ENCODE measurements at places on chromosomes 12 and 14.

DNA sequence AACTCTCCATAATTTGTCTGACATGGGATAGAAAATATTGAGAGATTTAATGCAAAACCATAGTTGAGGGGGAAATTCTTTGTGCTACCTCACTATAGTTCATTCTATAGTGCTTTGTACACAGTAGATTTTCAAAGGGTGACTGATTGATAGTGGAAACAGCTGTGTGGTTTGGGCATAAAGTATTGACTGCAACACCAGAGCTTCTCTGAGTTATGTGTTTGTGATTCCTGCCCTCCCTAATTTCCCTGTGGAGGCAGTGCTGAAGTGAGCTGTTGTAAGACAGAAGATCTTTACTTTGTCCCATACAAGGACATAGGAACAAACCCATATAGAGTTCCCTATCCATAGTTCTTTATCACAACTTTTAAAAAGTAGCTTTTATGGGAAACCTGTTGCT, 47.1 kb downstream of the PTPRQ start:
- DNase-seq = no peak

DNA sequence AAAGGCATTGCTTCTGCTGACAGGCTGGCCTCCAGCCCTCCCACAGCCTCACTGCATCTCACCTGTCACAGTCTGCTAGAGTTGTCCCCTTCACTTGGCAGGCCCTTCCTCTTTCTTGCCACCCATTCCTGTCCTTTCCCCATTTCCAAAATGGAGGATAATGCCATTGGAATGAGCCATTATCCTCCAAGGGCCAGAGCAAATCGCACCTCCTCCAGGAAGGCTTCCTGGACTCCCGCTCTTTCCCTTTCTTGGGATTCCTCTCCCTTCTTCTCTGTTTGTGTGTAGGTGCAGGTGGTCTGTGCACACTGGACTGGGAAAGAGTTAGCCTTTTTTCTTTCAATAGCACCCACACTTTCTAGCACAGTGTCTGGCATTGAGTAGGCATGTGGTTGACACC, 3.8 kb downstream of the KRT82 start:
- no peak for DNase-seq

GRCh38 chr14:35818346-35819115, 7.6 kb upstream of the BRMS1L start:
- peak; percentile 39 for DNase-seq

DNA sequence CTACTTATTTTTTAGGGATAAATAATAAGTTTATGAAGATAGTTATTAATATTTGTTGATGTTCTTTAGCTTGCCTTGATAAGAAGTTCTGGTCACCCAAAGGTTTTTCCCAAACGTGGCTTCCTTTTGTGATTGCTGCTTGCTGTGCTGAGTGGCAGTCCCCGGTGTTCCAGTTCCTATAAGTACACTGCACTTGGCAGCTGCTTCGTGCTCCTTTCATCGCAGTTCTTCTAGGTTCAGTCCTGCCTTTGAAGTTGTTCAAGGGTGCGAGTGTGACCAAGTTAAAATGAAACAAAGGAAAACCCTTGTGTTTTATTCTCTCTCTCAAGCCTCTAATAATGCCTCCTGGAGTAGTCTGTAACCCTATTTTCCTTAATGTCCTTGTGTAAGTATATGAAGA, 128.5 kb upstream of the ATF1 start:
- DNase-seq = no peak

DNA sequence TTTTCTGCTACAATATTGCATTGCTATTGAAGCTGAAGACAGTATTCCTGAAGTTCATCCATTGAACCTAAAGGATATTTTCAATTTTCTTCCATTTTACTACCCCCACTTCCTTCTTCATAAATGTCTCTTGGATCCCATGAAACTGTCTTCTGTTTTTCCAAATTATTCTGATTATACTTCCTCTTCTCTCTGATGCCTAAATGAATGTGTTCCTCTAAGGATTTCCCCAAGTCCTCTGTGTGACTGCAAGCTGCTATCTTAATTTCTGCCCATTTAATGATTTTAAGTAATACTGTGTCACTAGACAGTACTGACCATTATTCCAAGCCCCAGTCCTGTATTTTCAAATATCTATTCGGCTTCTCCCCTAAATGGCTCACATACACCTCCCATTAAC, 102.9 kb downstream of the TAOK3 start:
- no peak for DNase-seq

GRCh38 chr14:77303417-77304156, 17.1 kb downstream of the POMT2 start:
- DNase-seq = no peak

- DNase-seq = no peak
Observed at GRCh38 chr12:79978692-79979091, 43.8 kb upstream of the PPP1R12A start.

GRCh38 chr12:6367969-6368892, 7.1 kb downstream of the SCNN1A start:
- no peak for DNase-seq

DNA sequence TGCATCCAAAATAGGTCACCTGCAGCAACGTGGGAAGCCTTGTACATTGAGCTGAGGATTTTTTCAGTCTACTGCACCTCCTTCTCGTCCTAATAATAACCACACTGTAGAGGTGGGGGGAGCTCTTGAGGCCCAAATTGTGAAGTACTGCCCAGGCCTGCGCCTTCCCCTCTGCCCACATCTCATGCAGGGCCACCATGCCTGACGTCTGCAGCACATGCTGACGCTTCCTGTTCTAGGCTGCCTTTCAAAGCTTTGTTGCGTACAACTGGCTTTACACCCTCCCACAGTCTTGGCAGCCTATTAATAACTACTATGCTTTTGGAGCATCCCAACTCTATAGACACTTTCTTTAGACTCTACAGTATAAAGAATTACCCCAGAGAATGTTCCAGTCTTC, 26.5 kb upstream of the TTC7B start:
- DNase-seq = no peak

DNA sequence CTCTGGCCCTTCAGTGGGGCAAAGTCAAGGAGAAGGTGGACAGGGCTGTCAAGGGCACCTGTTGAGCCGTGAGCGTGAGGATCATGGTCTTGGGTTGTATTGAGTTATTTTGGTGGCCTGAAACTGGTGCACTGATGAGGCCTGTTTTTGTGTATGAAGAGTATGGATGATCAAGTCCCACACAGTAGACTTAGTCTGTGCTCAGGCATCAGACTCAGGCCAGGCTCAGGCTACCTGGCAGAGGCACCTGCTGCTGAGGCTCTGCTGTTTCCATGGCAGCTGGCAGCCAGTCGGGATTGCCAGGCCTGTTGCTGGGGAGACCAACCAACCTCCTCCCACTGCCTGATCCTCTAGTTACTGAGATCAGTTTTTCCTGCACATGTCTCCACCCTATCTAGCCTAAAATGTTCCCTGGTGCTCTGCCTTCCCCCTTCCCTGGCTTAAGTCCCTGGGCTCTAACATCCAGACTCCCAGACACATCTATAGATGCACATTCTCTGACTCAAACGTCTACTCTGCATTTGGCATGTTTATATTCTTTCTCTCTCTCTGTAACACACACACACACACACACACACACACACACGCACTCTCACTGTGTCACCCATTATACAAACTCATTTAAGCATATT, 5.1 kb downstream of the JPH4 start:
- DNase-seq = no peak

- peak; percentile 79 for DNase-seq
Observed at GRCh38 chr12:123237646-123238329, 4.6 kb downstream of the MTRFR start.

GRCh38 chr12:31297572-31298514, 28.1 kb downstream of the SINHCAF start:
- no peak for DNase-seq

- no peak for DNase-seq
Observed at GRCh38 chr12:87025976-87026375, 769.8 kb upstream of the MGAT4C start.

DNA sequence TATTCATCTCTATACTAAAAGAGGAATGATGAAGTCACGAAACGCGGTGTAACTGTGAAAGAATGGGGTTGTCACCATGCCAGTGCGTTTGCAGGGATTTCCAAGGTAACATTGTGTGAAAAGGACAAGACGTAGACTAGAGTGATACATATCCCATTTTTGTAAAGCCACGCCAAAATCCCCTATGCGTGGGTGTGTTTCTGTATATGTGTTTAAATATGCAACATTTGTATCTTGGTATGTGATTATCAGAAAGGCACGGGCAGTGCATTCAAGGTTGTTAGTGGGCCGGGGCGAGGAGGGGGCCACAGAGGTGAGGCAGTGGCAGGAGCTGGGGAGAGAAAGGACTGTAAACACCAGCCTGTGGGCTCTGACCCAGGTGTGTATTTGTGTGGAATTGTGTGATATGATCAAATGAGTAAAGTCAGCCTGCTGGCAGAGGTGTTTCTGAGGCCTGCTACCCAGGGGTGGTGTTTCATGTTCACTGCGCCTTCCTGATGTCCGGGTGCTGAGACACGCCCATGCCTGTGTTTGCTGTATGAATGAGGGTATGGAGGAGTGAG, 137.8 kb downstream of the ADGRD1 start:
- DNase-seq = no peak

All from CD4-positive, alpha-beta T cell treated with Interleukin-17A for 1 hour (primary cell).